AG04450 (cell line): ENCODE measurements at places on chromosomes 4 and X.
A peak's percentile ranks its signal among the peaks of the same experiment; 100 is the strongest.

- DNase-seq = no peak
These were observed at the start of gene CITED1 for GRCh38 chrX:72305286-72306084. CITED1 (minus strand) TSS chrX:72305914; CDS start chrX:72302869, 3,045 bp downstream.

GRCh38 chr4:61723492-61723891 is 523.4 kb downstream of the ADGRL3 start:
- no peak for DNase-seq

DNA sequence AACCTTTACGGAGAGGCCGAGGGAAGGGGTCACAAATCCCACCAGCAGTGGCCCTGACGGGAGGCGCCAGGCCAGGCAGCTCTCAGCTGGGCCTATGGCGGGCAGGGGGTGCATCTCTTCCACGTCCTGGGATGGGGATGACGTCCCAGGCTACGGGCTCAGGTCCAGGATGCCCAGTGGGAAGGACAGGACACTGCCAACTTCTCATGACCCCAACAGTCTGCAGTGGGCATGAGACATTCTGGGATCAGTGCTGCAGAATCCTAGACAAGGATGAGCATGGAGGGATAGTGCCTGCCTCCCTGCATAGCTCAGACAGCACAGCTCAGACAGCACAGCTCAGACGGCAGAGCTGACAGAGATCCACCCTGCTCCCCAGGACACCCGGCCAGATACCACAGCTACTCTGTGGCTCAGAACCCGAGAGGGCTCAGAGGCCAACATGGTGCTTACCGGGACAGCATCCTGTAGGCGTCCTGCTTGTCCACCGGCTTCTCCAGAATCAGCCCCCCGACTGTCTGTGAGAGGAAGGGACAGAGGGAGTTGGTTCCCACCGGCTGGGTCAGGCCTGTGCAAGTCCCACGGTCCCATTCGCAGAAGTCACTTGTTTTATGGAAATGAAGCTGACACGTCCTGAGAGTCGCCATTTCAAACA is 17.3 kb downstream of the ASMTL start:
- DNase-seq = no peak

- DNase-seq = no peak
These were observed 127.4 kb downstream of the GRIA3 start for GRCh38 chrX:123311486-123311885.

DNA sequence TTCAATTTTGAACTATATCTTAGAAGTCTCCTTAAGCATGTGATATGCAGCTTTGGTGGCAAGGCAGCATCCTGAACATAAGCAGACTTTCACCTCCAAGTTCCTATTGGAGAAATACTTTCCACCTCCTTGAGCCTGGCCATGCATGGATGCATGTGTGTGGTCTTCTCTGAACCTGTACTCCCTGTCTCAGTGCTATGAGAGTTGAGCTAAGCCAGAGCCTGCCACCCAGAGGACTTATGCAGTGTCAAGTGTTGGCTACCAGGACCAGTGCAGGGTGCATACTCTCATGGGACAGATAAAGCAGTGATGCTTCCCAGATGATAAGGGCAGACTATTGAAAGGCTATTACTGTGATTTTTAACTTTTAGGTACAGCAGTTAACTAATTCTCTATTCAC is 105.6 kb downstream of the TSPAN7 start:
- DNase-seq = no peak

- DNase-seq = no peak
These were observed 7.8 kb upstream of the CLOCK start for GRCh38 chr4:55554453-55555030.

- no peak for DNase-seq
These were observed 74.6 kb downstream of the CC2D2A start for GRCh38 chr4:15544248-15544729.

GRCh38 chr4:38791010-38791409 is 8.2 kb upstream of the TLR10 start:
- DNase-seq = no peak

DNA sequence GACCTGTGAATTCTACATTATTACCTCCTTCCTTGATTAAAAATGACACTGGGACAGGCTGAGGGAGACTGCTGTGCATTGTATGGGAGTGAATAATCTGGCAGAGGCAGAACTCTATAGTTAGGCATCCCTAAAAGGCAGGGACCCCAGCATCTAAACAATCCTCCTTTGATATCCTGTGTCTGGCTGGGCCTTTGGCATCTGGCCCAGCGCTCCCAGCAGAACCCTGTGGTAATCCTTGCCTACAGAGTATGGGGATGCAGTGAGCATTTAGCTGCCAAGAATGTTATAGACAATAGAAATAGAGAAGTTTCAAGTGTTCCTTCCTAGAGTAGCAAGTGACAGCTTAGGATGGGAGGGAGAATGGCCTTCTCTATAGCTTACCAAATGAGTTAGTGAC is 38.5 kb downstream of the ZCCHC12 start:
- DNase-seq = no peak

DNA sequence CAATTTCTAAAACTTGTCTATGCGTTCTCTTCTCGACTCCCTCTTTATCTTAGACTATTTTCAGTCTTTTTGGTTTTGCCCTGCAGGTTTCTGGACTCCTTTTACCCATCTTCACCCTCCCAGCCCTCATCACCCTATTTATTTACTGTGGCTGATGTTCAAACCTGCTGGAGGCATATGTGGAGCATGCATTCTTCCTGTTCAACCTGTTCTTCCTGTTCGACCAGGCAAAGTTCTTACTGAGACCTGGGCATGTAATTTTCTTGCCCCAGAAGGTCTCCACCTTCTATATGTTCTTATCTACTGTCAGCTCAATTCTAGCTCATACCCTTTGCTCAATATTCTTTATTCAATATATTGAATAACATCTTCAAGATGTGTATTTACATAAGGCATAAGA is 69.4 kb upstream of the AGA start:
- DNase-seq = no peak

DNA sequence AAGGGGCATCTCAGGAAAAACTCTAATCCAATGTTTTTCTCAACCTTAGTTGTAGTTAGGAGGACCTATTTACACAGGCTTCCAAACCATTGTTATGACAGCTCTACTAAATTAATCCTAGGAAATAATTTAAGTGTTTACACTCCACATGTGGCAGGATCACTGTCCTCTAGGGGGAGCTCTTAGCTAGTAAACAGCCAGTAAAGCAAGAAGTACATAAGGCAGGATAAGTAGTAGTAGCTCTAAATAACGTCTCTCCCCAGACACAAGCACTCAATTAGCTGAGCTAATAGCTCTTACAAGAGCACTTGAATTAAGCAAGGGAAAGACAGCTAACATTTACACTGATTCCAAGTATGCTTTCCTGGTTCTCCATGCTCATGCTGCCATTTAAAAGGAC is 37.3 kb downstream of the NUDT11 start:
- no peak for DNase-seq

GRCh38 chrX:48458711-48459110 is 11.3 kb downstream of the SLC38A5 start:
- no peak for DNase-seq

GRCh38 chr4:40874901-40875300 is 125.1 kb downstream of the NSUN7 start:
- DNase-seq = no peak

DNA sequence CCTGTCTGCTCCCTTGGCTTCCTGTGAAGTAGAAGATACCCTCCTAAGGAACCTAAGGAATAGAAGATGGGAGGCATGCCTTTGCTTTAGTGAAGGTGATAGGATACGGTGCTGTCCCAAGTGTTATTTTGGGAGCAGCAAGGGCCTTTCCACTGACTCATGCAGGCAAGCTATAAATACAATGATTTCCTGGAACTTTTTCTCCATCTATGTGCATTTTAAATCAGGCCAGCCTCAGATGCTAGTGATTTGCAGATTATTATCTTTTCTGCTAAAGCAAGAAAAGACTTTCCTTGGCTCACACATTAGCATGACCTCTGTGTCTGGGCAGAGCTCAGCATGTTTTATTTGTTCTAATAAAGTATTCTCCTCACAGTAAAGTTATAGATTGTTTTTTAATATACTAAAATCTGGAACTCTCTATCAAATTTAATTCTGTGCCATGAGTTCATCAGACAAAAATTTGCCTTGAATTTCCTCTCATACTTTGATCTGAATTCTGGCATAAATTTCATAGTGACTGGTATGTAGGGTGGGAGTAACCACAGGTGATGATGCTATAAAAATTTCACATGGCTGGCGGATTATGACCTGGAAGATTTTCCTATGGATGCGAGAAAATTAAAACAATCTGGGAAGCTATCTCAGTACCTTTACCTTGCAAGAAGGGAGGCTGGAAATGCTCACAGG is 131.7 kb downstream of the REPS2 start:
- no peak for DNase-seq

GRCh38 chrX:85963736-85964135 is 83.6 kb downstream of the CHM start:
- DNase-seq = peak; percentile 75

DNA sequence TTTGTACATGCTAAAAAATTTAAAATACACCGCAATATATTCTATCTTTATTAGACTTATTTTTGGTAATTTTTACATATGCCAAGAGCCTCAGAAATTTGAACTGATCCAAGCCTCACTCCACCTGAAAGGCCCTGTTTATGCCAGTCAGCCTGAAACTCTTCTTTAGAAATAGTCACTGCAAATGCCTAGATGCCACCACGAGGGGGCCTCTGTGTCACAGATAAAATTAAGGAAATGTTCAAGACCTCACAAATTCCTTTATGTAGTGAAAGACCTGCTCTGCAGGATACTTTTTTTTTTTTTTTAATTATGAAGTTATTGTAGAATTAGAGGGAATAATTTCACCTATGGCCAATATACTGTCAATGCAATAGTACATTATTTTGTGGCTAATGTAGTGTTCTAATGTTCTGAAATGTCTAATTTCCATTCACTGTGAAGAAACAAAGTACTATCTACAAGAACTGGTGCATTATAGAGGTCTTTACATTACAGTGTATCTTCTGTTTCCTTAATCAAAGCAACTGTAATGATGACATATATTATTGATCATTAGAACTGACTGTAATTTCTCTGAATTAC is 69.8 kb downstream of the DTHD1 start:
- DNase-seq = no peak

DNA sequence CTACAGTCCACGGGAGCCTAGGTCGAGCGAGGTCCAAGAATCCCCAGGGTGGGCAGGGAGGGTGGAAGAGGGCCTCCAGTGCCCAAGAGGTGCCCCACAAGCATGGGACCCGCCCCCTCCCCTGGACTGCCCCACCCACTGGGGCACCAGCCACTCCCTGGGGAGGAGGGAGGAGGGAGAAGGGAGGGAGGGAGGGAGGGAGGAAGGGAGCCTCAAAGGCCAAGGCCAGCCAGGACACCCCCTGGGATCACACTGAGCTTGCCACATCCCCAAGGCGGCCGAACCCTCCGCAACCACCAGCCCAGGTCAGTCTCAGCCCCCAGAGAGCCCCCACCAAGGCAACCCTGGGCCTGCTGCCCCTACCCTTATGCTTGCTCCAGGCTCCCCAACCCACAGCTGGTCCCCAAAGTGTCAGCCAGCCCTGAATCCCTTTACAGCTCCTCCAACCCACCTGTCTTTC is at the start of gene GATA1:
GATA1 (plus strand) TSS at position 250 of the 460 bp plus-strand sequence. CDS start 4,520 bp downstream, outside the sequence.
- DNase-seq = no peak

GRCh38 chr4:139458999-139459398 is 5.1 kb downstream of the RAB33B start:
- DNase-seq = no peak

DNA sequence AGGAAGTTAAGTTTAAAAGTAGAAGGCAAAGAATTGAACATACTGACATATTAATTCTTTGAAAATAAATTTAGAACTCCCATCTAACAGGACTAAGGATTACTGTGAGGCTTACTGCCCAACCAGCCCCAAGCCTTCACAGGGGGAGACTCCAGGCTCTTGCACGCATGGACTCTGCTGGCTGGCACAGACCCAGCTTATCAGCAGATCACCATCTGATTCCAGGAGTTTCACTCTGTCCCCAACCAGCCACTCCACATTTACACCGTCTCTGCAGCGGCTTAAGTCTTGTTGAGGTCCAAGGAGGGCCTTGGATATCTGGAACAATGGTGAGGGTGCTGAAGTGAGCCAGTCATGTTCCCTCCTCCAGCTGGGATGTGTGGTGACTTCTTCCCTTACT is 16.4 kb upstream of the OTUD4 start:
- no peak for DNase-seq

DNA sequence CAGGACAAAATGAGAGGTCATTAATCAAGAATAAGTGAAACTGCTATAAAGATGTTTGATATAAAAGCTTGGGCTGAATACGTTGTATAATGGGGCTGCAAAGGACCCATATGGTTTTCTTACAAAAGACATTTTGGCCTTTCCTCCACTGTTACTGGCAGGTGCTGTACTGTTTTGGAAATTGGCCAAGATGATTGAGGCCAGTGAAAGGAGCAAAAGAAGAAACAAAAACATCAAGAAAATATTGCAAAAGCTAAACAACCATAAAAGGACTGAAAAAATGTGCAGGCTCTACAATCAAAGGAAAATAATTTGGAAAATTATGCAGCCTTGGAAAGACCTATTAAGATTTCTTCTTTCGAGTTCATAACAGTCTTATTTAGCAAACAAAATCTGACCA is 222.2 kb upstream of the PPP1R2C start:
- DNase-seq = no peak

DNA sequence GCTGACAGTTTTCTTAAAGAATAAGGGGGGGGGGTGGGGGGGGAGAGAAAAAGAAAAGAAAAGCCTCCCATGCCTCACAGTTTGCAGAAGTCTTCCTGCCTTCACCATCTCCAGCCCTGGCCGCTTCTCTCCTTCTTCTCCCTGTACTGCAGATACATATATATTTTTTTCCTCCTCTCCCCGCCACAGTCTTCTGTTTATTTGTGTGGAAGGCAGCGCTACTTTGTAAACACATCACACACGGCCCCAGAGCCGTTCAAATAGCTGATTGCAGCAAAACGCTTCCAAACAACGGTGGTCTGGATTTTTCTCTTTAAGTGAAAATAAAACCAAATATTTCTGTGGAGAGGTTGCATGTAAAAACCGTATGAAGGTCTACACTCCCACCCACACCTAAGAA is 732 bp downstream of the NLGN4X start:
- DNase-seq = no peak

GRCh38 chrX:103417933-103418332 is 41.6 kb downstream of the BEX3 start:
- no peak for DNase-seq

DNA sequence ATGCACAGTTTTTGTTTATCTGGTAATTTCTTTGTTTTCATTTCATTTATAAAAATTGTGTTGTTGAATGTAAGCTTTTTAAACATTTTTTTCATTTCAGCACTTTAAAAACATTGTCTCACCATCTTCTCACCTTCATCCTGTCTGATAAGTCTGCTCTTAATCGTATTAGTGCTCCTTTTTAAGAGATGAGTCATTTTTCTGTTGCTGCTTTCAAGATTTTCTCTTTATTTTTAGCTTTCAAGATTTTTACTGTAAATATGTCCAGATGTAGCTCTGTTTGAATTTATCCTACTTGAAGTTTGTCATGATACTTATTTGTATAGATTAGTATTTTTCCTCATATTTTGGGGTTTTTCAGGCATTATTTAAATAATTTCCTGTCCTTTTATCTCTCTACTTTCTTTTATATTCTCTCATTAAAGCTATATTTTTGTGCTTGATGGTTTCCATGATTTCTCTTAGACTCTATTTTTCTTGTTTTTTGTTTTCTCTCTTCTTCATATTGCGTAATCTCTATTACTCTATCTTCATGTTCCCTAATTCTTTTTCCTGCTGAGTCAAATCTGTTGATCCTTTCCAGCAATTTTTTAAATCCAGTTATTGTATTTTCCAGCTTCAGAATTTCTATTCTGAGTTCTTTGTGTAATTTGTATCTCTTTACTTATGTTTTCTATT is 1400.4 kb upstream of the PCDH7 start:
- DNase-seq = no peak

GRCh38 chr4:16642897-16643296 is 255.5 kb downstream of the LDB2 start:
- no peak for DNase-seq
